ENCODE measurements at places on chromosomes 12 and 14.

GRCh38 chr14:68665792-68666204 is 127.1 kb downstream of the ZFP36L1 start:
- no peak for DNase-seq

DNA sequence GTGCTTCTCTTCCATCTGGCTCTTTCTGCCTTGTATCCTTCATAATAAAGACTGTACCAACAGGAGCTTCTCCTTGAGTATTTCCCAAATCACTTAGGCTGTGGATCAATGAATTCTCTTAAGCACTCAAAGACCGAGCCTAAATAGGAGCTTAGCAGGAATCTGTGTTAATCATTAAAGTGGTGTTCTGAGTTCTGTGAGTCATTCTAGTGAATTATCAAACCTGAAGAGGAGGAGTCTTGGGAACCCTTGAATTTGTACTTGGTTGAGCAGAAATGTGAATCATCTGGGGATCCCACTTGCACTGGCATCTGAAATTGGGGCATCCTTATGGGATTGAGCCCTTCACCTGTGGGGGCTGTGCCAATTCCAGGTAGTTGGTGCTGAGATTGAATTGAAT is 946.2 kb downstream of the BCL11B start:
- no peak for DNase-seq

DNA sequence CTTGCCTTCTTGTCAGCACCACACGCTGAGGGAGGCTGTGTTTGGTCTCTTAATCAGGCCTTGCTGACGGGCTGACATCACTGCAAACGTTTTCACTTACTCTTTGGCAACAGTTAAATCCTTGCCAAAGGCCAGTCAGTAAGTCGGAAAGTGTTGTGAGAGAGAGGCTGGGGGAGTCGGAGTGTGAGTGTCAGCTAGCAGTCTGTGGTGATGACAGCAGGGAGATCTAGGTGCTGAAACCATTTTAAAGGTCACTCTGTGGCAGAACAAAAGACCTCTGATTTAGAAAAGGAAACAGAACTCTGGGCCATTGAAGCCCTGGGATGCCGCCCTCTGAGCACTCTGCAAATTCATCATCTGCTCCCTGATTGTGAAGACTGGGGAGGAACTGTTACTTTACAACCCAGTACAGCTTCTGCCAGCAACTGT is 143.5 kb downstream of the PAX9 start:
- DNase-seq = no peak

GRCh38 chr12:95208678-95209077 is 8.6 kb downstream of the FGD6 start:
- no peak for DNase-seq

DNA sequence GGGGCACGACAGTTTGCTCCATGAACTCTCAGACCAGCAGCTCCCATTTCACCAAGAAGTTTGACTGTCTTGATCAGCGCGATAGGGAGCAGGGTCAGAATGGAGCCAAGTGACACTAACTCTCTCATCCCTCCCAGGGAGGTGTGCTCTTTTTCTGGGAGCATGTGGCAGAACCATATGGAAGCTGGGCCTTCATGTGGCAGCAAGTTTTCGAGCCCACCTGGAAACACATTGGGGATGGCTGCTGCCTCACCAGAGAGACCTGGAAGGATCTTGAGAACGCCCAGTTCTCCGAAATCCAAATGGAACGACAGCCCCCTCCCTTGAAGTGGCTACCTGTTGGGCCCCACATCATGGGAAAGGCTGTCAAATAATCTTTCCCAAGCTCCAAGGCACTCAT is 24.0 kb downstream of the ITGA7 start:
- DNase-seq = no peak

DNA sequence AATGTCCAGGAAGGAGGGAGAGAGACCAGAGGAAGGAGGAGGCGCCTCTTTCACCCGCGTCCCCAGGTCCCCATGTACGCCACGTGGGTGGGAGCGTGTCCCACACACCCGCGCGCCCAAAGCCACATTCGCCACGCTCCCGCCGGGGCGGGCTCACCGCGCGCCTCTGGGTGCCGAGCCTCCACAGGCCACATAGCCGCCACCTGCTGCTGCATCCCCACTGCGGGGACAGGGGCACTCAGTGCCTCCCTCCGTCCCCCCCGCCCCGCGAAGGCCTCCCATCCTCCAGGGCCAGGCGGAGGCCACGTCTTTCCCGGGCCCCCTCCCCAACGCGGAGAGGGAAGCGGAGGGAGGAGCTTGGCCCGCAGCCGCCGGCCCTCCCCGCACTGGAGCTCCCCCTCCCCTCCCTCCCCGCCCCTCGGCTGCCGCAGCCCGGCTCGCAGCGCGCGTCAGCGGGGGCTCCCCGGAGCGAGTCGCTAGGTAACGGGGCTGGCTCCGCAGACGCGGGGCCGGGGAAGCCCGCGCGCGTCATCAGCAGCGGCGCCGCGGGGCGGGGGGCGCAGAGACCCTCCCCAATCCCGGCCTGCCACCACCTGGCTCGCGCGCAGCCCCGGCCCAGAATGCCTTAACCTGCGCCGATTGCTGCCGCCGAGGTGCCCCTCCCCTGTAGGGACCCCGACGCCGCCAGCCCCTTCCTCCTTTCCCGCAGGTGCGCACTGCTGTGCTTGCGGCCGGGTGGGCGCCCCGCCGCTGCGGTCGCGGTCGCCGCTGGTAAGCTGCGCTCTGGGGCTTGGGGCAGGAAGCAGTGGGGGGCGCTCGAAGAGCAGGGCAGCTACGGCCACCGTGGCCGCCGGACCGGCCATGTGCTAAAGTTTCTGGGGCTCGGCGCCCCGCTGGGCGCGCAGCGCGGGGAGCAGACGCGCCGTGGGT is 536 bp upstream of the TUNAR start:
- DNase-seq = no peak

GRCh38 chr14:21204167-21205025 is 48.5 kb upstream of the OR5AU1 start:
- DNase-seq = no peak

DNA sequence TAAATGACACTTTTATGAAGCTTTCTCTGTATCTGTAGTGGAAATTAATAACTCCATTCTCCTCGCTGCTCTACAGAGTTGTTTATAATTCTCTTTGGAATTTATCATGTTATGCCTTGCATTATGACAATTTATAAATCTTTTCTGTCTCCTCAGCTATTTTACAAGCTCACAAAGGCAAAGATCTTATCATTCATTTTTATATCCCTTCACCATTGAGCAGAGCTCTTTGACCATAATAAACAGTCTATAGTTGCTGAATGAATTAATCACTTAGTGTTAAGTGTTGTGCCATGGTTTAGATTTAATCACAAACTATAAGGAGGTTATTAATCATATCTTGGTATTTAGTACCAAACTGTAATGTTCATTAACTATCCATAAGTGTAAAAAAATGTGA is 126.4 kb downstream of the NAV3 start:
- DNase-seq = no peak

GRCh38 chr14:86015941-86016340 is 486.0 kb downstream of the FLRT2 start:
- DNase-seq = no peak

- no peak for DNase-seq
These were observed 209.7 kb upstream of the PWP1 start for GRCh38 chr12:107475900-107476299.

GRCh38 chr14:65387628-65388027 is 24.9 kb upstream of the FUT8 start:
- no peak for DNase-seq

DNA sequence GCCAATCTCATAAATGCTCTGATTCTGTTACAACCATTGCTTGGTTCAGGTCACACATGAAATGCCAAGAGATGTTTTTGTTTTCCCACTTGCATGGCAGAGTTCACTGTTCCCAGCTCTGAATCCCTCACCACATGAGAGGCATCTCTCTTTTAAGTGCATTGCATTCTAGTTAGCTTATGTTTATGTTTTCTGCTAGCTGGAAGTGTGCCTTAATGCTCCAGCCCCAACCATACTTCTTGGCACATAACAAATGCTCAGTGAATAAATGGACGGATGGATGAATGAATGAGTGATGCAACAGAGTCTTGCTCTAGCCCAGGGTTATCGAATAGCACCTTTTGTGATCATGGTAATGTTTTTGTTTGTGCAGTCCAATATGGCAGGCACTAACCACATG is 197.3 kb downstream of the PPM1H start:
- no peak for DNase-seq

- DNase-seq = no peak
These were observed 22.8 kb downstream of the FMNL3 start for GRCh38 chr12:49684310-49684854.

DNA sequence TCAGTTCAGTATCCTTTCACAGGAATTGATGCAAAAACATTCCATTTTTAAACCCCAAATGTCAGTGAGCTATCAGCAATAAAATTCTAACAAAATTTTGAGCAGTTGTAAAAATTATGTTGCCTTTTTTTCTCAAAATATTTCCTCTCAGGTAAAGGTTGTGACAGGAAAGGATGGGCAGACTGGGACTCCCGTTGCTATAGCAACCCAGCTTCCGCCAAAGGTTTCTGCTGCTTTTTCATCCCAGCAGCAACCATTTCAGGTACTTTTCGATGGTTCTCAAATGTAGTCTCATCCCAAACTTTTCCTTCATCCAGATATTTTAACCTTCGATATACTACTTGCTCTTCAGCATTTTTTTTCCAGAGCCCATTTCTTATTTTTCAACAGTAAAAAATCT is 13.6 kb downstream of the EP400 start:
- no peak for DNase-seq

- DNase-seq = no peak
These were observed 22.9 kb upstream of the BCDIN3D start for GRCh38 chr12:49865782-49866135.

DNA sequence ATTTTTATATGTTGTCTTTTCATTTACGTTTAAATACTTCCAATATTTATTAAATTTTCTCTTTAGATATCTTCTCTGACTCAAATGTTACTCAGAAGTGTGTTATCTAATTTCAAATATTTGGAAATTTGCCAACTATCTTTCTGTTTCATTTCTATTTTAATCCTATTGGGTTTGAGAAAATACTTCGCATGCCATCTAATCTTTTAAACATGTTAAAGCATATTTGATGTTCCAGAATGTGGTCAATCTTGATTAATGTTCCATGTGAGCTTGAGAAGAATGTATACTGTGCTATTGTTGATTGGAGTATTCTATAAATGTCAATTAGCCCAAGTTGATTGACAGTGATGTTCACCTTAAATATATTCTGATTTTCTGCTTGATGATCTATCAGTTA is 11.9 kb upstream of the DCN start:
- DNase-seq = no peak

DNA sequence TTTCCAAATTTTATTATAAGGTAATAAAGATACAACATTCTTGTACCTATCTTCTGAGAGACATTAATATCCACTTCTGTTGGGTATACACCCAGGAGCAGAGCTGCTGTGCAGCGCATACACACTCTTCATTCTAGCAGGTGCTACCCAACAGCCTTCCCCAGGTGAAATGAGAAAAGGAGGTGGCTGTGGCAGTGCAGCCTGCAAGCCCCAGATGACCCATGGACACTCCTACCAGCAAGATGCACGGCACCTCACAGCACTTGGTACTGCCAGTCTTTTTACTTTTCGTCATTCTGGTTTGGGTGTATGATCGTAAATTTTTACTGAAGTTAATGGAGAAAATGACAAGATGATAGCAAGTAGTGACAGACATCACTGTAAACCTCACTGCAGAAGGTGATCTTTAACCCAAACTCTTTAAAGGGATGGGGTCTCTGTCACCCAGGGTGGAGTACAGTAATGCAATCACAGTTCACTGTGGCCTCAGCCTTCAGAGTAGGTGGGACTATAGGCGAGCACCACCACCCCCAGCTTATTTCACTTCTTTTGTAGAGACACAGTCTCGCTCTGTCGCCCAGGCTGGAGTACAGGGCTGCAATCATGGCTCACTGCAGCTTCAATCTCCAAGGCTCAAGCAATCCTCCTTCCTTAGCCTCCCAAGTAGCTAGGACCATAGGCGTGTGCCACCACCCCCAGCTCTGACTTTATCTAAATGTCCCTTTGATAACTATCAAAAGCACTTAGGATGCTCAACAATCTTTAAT is 26.5 kb downstream of the VPS37B start:
- DNase-seq = no peak

DNA sequence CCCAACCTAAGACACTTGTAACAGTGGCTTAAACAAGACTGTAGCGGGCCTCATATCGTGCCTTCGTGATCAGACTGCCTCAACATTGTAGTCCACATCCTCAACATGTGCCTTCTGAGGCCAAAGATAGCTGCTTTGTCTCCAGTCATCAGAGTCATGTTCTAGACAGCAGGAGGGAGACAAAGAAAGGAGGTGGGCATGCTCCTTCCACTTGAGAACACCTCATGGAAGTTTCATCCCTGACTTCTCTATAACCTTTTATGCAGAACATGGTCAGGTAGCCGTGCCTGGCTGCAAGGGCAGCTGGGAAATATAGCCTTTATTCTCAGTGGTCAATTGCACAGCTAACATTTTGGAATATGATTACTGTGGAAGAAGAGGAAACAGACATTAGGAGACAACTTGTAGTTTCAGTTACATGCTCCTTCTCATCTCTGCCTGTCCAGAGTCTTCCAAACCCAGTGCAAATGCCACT is 25.3 kb upstream of the DHRS2 start:
- no peak for DNase-seq

DNA sequence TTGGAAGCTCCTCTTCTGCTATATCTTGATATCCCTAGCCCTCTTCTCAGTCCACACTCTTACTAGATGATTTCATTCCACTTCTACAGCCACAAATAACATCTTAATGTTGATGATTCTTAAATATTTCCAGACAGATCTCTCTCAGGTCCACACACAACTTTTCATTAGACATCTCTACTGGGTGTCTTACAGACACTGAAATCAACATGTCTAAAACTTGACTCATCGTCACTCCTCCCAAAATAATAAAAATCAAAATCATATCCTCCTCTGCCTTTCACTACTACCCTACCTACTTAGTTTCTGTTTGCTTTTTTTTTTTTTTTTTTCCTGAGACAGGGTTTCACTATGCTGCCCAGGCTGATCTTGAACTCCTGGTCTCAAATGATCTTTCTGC is 11.9 kb downstream of the PRDM4 start:
- no peak for DNase-seq

GRCh38 chr14:70168406-70168805 is 20.3 kb downstream of the SLC8A3 start:
- no peak for DNase-seq

- no peak for DNase-seq
These were observed 2.8 kb upstream of the MDGA2 start for GRCh38 chr14:47678157-47678556.

- DNase-seq = no peak
These were observed 6.3 kb upstream of the HOXC4 start for GRCh38 chr12:54047160-54047963.

Data from Kasumi-1 (cell line).